Nucleus accumbens (tissue), 56 donors: ENCODE measurements at places on chromosomes 7 and 10.

DNA sequence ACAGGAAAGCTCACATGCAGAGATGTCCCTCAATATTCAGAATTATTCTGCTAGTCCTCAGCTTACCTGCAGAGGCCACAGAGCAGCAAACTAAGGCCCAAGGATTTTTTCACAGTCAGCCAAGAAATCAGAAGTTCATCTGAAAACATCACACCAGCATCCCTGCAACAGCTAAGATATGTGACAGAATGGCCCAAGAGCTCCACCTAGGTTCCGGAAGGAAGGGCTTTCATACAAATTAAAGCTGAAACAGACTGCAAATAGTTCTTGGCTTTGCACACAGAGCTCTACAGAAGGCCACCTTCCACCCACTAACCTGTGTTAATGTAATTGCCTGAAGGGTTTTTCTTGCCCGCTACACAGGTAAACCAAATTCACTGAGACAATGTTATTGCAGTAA lies 438.8 kb upstream of the C7orf33 start:
- DNase-seq = no peak

DNA sequence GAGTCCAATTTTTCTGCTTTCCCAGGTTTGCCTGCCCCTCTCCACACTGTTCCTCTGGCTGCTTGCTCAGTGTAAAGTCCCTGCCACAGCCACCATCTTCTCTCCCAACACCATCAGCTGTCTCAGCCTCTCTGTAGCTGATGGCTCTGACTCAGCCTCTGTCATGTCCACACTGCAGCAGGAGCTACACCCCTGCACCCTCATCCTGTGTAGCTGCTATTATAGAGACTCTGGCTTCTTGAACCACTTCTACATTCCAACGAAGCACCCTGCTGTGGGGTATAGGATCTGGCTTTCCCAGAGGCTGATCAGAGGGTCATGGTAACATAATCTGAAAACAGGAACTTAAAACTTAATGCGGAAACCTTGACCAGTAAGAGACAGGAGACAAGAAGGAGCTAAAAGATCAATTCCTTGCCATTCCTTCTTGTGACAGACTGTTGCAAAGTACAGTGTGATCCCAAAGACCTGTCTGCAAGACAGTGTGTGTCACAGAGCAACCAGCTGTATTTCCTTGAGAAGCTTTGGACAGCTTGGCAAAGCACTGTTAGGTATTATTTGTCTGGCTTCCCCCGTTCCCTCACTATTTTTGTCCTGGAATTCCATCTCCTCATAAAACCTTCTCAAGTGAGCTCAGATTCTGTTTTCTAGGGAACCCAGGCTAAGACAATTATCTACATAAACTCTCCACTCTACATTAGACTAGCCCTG lies 42.3 kb downstream of the NRCAM start:
- no peak for DNase-seq

- no peak for DNase-seq
Observed at GRCh38 chr7:5442757-5443305, 19.2 kb upstream of the TNRC18 start.

- DNase-seq = no peak
Observed at GRCh38 chr10:8404721-8405120, 350.2 kb downstream of the GATA3 start.

DNA sequence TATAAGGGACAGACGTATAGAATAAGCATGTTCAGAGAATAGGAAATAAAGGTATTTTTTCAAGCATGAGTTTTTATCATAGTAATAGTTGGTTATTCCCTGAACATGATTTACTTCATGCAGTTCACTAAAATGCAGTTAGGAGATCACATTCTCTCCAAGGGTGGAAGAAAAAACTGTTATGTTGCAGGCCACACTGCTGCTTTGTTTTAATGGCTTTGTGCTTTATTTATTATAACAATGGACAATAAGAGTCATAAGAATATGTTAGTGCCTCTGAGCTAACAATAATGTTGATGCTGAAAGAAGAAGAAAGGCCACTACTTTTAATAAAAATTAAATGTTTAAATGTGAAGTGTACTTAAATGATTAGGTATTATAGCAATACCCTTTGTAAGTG lies 78.5 kb upstream of the GATAD1 start:
- no peak for DNase-seq

- no peak for DNase-seq
Observed at GRCh38 chr7:38283107-38283506, 9.7 kb upstream of the TARP start.
